Stimulated activated CD4-positive, alpha-beta T cell treated with anti-CD3 and anti-CD28 coated beads, Interleukin-2, amount 100 ng/mL, for 48 hours (primary cell): ENCODE measurements at places on chromosomes 1 and 21.

DNA sequence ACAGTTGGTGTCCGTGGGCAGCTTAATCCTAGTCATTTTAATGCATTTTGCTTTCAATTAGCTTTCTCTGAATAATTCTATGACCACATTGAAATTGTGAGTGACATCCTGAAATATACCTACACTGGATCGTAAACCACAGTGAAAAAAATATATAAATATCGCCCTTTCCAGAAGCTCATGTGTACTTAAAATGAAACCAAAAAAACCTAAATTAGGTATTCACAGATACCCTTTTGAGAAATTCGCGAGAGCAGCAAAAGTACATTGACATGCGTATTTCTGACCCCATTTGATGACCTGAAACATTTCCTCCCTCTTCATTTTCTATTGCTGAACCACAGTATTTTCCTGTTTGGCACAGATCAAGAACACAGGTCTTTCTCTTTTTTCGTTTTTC, 253.8 kb downstream of the LTN1 start:
- no peak for DNase-seq

- DNase-seq, result no peak
Measured at GRCh38 chr1:186659890-186660341, 20.3 kb downstream of the PTGS2 start.

DNA sequence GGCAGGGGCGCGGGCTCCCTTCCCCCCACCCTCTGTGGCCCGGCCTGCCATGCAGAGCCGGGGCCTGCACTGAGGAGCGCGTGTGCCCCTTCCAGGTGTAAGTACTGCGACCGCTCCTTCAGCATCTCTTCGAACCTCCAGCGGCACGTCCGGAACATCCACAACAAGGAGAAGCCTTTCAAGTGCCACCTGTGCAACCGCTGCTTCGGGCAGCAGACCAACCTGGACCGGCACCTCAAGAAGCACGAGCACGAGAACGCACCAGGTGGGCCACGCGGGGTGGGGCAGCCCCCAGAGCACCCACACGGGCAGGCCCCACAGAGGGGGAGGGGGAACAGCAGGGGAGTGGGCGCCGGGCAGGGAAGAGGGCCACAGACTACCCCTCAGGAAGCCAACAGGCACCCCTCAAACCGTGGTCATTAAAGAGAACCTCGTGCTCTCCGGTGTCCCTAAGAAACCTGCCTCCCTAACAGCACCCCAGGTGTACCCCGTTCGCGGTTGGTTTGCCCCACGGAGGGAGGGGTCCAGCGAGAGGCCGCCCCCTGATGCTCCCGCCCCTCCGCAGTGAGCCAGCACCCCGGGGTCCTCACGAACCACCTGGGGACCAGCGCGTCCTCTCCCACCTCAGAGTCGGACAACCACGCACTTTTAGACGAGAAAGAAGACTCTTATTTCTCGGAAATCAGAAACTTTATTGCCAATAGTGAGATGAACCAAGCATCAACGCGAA, 28.8 kb upstream of the ARHGEF16 start:
- DNase-seq, result no peak

- no peak for DNase-seq
Measured at GRCh38 chr1:200967693-200968468, 55.6 kb downstream of the KIF21B start.
